HT-29 (cell line): ENCODE measurements at places on chromosomes 2 and 18.

DNA sequence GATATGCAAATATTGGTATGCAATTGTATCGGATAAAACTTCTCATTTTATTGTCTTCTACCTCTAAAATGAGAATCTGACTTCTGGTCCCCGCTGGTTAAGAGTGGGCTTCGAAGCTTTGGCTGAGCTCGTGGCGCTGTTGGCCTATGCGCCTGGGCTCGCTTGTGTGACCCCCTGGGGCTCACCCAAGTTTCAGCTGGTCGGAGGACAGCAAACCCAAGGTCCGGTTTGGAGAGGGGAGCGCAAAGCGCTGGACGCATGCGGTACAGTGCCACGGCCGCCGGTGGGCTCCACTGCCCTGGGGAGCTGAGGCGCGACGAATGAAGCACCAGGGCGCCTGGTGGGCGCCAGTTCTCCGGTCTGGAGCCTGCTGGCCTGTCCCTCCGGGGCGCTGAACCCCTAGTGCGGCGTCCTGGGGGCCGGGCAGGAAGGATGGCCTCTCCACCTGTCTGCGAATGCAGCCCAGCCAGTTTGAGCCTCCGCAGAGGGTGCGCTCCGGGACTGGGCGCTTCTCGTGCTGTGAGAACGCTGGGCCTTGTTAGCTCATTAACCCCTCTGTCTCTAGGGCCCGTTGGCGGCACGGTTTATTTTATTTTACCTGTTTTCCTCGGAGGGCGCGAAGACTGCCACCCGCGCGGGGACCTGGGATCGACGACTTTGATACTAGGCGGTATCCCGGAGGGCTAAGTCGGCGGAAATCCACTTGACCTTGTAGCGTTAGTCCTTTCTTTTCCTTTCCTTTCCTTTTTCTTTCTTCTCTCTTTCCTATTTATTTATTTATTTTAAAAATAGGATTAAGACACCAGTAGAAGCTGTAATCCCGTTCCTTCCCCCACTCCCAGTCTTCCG lies 10.4 kb downstream of the MEIS1 start:
- DNase-seq: no peak

DNA sequence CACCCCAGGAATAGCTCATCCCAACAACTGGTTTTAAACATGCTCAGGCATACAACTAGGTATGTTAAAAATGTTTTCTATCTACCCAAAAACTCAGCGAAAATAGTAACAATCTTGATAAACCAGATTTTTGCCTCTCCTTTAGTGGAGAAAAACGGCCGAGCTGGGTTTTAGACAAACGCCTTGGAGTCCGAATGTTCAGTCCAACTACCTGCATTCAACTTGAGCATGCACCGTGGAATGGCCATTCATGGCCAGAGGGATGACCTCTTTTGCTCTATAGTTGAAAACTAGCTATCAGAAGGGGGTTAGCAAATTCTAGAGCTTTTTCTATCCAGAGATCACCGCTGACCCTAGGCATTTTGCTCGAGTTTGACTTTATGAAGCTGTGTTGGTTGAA lies 30.8 kb downstream of the PDIA6 start:
- DNase-seq: no peak

GRCh38 chr2:74332550-74333174 lies 10.6 kb downstream of the SLC4A5 start:
- DNase-seq: no peak

DNA sequence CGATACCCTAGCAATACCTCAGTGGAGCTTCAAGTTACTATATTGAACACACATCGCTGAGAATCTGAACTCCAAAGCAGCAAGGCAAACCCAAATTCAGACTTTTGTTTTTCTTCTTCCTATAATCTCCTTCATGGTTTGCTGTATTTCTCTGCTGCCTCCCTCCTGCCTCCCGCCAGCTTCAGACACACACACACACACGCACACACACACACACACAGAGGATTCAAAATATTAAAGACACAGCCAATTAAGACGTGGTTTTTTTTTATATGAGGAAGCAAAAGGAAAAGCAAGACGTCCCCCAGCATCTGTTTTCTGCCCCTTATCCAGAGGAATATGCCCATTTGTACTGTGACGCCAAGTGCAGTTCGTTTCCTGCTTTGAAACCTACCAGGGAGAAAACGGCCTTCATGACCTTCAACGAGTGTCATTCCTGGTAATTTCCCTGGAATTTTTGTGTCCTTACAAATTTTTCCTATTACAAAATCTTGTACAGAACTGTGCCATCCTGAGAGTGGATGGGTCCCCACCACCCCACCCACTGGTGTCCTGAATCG lies 547.9 kb upstream of the ID2 start:
- no peak for DNase-seq

- DNase-seq: no peak
Measured at GRCh38 chr18:76658627-76659026, 163.6 kb upstream of the ZNF516 start.

GRCh38 chr2:136308611-136309010 lies 190.7 kb upstream of the CXCR4 start:
- DNase-seq: no peak

GRCh38 chr2:30981510-30981909 lies 156.7 kb downstream of the GALNT14 start:
- no peak for DNase-seq
